CD4-positive, alpha-beta T cell (primary cell): ENCODE measurements at places on chromosomes 7 and 10. TPM values are rescaled to one million over a fixed set of nuclear protein-coding genes. Genes with fewer than 3 reads are reported as not detected.
A peak's percentile ranks its signal among the peaks of the same experiment; 100 is the strongest.

DNA sequence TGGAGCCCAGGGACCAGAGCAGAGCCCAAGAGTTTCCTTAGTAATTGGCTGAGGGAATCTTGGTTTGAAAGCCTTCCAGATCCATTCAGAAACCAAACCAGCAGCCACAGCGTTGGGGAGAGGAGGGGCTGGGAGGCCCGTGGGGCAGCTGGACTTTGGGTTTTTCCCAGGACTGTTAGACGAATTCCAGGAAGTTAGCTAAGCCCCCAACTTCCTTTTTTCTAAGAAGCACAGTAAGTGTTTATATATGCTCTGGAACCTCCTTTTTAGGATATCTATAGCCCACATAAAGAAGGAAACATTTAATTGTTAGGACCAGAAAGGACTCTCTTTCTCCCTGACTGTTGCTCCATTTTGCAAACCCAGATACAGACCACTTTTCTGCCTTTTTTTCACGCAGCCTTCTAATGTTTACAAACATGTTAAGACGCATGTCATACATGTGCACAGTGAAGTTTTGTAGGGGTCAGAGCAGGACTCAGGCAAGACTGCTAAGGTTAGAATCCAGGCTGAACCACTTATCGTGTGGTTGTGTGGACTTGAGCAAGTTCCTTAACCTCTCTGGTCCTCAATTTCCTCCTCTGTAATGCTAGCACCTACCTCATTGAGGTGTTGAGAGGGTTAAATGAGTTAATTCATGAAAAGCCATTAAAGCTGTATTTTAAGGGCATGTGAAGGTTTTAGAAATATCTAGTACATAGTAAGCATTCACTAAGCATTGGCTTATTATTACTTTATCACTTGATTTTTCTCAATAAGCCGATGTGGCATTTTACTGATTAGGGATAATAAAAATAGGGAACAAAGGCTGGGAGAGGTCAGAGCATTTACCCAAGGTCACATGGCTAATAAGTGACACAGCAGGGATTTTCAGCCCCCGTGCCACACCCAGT is 42.4 kb downstream of the TBATA start:
- DNase-seq, result no peak

Gene OR2A42
- total RNA-seq, result not detected

Gene ZCCHC24
- 0.67 TPM for total RNA-seq

Gene SSMEM1
- total RNA-seq, result not detected

- DNase-seq, result no peak
Observed at GRCh38 chr7:142860968-142861367, 6.1 kb downstream of the EPHB6 start.

DNA sequence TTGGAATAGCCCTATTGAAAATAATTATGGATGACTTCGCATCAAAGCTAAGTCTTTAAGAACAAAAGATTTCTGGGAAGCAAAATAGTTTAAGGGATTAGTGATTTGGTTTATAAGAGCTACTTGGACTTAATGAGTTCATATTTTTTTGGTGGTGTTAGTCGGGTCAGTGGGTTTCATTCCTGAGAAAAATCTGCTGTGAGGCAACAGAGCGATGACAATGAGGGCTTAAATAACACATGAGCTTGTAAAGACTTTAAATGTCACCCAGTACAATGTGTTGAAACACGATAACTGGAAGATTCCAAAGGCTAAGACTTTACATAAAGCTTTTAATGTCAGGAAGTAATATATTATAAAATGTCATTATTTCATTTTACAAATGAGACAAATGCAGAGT is 178.8 kb downstream of the ARL4A start:
- no peak for DNase-seq

Gene LZTS2
- 9.0 TPM for total RNA-seq

DNA sequence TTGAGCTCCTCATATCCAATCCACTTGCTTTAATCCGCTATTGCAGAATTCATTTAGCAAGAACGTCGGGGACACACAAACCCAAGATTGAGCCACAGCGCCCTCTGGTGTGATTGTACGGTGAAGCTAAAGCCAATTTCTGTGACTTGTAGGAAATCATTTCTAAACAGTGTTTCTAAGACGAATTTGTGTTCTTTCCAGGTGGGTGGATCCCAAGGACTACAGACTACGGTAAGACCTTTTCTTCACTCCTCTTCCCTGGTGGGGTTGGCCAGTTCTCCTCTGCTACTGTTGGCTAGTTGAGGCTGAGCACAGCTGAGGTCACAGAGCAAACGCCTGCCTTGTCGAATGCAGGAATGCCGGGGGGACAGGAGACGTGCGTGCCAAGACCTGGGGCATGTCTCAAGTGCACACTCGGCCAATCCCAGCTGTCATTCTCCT is 5.2 kb downstream of the DMBT1 start:
- DNase-seq, result peak; percentile 82
